ENCODE measurements at places on chromosomes 12 and 14.

- no peak for DNase-seq
Measured at GRCh38 chr14:77064521-77065178, 33.4 kb upstream of the CIPC start.

DNA sequence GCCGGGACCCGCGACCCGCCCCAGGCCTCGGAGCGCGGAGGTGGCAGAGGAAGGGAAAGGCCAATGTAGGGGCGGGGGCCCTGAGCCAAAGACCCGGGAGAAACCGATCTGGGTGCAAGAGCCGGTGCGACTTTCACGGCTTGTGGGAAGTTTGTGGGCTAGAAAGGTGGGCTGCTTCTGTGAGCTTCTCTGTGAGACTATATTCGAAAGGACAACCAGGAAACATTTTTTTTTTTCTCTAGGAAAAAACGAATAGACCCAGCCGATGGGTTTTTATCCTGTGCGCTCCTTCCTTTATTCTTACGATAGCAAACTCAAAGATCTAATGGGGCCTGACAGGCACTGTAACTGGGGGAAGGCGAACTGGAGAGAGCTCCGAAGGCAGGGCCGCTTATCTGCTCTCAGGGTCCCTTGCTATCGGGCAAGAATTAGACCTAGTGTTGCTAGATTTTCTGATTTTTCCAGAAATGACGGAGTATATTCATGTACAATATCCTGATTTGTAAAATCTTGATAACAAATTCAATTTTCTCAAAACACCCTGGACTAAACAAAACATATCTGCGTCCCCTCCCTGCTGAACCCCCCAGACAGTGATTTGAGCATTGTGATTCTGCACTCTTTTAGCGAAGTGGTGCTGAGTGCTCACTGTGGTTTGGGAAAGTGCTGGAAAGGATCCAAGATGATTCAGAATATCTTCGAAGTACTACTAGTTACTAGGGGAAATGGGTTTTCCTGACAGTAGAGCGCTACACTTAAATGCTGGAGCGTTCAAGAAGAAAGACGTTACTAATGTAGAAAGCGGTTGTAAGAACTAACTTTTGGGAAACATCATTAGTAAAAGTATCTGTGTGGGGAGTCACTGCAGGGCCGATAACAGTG lies 563 bp upstream of the STXBP6 start:
- DNase-seq: no peak

DNA sequence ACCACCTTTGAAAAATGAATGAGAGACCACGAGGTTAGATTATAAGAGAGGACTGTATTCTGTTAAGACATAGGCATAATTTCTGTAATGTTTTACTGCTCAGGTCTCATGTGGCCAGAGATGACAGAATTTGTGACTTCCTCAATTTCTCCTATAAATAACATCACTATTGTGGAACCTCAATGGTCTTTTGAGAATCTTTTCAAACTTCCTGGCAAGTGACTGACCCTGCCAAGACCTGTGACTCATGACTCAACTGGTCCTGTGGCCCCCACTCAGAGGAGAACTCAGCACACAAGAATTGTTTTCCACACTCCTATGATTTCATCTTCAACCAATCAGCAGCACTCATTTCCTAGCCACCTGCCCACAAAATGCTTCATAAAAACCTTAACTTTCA lies 508.2 kb upstream of the ATP2B1 start:
- DNase-seq: no peak

- DNase-seq: no peak
Measured at GRCh38 chr14:58607131-58607951, 30.4 kb upstream of the DACT1 start.

- no peak for DNase-seq
Measured at GRCh38 chr12:31584782-31585181, 6.2 kb downstream of the DENND5B start.

- no peak for DNase-seq
Measured at GRCh38 chr12:22333713-22334409, 646 bp downstream of the ST8SIA1 start.

GRCh38 chr12:21828779-21829178 lies 54.3 kb upstream of the KCNJ8 start:
- peak; percentile 59 for DNase-seq

DNA sequence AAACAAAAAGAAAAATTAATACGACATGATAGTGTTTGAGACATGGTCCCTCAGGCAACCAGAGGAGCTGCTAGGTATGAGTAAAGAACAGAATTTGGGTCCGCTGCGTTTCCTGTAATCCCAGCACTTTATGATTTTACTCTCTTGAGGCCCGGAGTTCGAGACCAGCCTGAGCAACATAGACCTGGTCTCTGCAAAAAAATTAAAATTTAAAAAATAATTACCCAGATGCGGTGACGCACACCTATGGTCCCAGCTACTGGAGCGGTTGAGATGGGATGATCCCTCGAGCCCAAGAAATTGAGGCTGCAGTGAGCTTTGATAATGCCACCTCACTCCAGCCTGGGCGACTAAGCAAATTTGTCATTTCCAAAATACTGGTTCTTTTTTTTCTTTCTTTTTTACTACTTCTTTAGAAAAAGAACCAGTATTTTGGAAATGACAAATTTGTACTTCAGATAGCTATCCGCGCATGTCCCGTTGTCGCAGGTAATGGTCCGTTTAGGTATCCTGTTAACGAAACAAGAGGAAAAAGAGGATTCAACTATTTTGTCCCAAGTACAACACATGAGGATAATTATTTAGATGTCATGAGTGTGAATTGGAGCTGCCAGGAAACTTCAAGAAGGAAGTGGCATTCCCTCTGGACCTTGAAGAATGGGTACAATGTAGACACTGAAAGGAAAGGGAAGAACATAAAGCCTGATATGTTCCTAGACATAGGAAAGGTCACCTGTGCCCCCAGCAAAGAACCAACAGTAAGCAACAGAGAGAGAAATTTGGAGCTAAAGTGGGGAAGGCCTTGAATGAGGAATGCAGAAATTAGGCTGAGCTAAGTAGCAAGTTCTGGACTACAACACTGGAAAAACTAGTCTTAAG lies 1.2 kb upstream of the HECTD1 start:
- DNase-seq: no peak

- DNase-seq: no peak
Measured at GRCh38 chr12:50065726-50066310, 8.4 kb downstream of the ASIC1 start.
